ENCODE measurements at places on chromosomes 7 and 10.

DNA sequence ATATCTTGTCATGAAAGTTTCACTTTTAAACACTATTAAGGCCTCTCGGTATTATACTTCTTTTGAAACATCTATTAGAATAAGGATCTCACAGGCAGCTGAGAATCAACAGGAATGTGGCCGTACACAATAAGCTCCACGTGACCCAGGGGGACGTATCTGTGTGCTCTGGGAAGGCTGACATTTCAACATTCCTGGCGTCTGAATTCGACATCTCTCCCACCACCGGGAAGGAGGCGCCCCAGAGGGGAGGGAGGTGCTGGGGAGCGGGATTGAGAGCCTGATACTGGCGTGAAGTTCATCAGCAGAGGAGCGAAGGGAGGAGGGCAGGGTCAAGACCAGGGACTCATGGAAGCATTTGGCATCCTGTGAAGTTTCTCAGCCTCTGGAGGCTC, 401.3 kb downstream of the DNAJB6 start:
- DNase-seq: no peak

GRCh38 chr7:154287356-154287755, 235.2 kb downstream of the DPP6 start:
- DNase-seq: peak; percentile 30

- no peak for DNase-seq
Observed at GRCh38 chr10:45557275-45557905, 115.2 kb downstream of the ZFAND4 start.

DNA sequence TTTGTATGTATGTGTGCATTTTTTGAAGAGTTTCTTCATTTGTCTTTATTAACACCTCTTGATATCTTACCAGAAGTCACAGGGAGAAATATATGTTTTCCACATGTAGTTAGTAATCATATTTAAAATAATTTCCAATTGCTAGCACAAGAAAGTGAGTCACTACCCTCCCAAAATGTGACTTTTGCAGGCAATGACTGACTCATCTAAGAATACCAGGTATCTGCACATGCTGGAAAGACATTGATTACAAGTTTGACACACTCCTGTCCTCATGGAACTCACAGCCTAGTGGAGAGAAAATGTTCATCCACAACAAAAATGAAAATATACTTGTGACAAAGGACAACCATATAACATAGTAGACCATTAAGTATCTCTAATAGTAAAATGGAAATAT, 82.9 kb downstream of the SEMA3D start:
- DNase-seq: no peak

DNA sequence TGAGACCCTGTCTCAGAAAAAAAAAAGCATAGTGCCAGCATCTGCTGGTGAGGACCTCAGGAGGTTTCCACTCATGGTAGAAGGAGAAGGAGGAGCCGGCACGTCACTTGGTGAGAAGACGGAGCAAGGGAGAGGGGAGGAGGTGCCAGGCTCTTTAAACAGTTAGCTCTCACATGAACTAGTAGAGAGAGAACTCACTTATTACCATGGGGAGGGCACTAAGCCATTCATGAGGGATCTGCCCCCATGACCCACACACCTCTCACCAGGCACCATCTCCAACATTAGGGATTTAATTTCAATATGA, 62.9 kb upstream of the VKORC1L1 start:
- DNase-seq: no peak

DNA sequence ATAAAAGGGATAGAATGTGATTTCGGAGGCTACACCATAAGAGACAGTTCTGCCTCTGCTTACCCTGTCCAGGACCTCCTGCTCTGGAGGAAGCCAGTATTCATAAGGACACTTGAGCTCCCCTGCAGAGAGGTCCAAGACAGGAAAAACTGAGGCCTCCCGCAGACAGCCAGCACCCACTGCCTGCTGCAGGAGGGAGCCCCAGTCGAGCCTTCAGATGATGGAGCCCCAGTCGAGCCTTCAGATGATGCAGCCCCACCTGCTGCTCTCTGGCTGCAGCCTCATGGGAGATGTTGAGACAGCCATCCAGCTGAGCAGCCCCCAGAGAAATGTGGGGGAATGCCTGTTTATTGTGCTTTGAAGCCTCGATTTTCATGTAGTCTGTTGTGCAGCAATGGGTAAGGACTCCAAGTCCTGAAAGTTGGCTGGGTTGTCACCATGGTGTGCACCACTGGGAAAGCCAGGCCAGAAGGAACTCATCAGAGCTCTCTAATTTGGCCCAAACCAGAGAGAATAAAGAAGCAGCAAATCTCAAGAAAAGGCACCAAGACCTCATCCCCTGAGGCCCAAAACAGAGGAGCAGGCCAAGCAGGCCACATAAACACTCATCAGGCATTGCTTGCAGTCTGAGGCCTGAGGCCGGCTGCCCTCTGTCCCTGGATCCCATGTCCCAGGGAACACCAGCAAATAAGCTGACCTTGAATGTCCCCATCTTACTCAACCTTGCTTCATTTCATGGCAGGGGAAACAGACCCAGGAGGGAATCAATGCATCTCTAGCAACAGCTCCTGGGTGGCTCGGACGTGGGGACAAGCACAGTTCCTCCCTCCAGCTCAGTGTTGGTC, 30.9 kb downstream of the CALML5 start:
- DNase-seq: no peak

GRCh38 chr7:10956528-10956927, 17.1 kb upstream of the PHF14 start:
- DNase-seq: no peak

- no peak for DNase-seq
Observed at GRCh38 chr10:93921338-93921737, 27.6 kb downstream of the SLC35G1 start.

- DNase-seq: no peak
Observed at GRCh38 chr10:92857904-92858514, 9.7 kb downstream of the EXOC6 start.

DNA sequence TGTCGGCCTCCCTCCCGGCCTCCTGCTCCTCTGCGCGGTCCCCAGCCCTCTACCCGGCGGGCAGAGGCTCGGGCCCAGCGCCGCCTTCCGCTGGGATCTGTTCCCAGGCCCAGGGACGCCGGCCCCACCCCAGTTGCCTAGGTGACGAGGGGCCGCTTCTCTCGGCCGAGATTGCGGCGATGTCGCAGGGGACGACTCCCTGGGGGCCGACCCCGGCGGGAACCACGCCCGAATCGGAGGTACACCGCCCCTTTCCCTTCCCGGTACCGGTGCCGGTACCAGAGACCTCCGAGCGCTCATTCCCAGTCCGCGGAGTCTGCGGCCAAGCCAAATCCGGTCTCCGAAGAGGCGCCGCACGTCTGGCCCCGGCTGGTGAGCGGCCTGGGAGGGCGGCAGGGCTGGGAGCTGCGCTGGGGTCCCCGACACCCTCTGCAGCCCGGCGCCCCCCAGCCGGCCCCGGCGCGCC, at the start of gene CABCOCO1:
TSS of gene CABCOCO1 (plus strand) at position 136 of the 466 bp plus-strand sequence. CDS start at position 180, 44 bp downstream.
- DNase-seq: peak; percentile 82

DNA sequence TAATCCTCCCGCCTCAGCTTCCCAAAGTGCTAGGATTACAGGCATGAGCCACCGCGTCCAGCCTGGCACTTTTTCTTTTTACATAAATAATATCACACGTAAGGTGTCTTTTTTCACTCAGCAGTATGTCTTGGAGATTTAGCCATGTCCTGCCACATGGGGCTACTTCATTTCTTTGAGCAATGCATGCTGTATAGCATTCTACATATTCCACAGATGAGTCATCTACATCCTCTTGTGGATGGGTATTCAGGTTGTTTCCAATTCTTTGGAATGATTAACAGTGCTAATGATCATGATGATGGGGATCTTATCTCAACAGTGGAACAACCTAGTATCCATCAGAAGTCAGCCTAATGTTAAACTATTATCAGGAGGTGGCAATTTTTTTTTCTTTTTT, 50.8 kb downstream of the ZNF503 start:
- no peak for DNase-seq

- DNase-seq: no peak
Observed at GRCh38 chr7:70068531-70068930, 470.3 kb downstream of the AUTS2 start.

DNA sequence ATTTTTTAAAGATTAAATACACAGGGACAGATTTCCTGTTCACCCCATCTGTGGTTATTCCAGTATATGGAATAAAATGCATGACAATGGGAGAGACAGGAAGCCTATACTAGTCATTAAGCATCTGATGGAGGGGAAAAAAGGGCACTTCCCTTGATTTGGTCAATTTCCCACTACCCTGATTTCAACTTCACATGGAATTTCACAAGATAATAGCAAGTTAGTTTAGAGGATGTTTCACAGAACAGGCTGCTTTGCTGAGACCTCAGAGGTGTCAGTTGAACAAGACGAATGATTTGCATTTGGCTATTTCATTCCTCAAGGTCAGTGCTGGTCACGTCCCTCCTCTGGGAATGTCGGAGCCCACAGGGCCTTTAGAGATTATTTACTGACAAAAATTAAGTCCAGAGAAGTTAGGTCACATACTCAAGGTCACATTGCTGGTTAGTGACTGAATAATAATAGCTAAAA, 4.7 kb upstream of the ITPRIP start:
- DNase-seq: no peak

DNA sequence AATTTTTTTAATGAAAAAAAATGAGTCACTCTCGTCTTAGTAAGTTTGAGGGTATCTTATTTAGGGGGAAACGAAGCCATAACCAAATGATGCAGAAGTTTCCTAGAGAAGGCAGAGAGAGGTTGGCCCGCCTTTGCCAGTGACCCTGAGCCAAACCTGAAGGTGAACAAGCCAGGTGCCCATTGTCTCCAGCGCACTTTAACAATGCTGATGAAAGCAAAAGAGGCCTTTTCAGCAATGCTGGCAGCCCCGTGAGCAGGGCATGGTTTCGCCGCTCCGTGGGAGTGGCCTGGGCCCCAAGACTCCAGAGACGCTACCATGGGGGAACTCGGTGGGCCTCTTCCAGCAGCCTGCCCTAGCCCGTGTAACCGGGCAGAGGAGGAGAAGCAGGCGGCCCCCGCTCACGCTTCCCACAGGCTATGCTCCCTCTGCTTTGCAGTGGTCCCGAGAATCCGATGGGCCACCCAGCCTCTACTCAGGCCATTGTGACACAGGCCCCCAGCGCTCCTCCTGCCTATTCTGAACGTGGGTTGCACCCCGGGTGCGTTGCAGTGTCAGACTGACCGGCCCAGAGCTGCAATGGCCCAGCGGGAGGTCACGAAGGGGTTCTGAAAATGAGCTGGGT, 14.0 kb upstream of the UNCX start:
- no peak for DNase-seq

DNA sequence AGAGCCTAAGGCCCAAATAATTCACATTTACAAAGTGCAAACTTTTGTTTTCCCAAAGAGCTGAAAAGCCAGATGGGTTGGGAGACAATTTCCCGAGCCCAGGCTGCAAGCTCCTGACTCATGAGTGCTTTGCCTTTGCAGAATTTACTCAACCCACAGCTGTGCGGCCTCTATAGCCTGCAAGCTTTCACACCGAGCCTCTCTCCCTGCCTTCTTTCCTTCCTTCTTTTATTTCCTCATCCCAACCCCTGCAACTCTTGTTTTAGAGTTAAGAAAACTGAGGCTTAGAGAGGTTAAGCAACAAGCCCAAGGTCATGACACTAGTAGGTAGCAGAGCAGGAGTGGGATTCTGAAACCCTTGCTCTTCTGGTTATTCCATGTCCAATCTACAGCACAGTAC, 203.0 kb upstream of the GPR26 start:
- DNase-seq: no peak

DNA sequence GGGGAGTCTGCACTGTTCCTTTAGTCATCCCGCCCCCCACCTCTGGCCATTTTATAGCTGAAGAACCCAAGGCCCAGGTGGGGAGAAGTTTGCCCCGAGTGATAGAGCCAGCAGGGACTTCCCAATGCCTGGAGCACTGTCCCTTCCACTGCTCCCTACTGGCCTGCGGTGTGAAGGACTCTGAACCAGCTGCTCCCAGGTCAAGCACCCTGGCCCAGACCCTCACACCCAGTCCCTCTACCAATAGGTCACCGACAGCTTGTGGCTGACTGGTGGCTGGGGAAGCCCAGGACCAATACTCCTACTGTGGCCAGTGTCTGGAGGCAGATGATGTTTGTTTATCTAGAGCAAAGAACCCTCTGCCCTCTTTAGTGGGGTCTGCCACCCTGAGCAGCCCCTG, 167.9 kb downstream of the LCOR start:
- no peak for DNase-seq

GRCh38 chr10:58892031-58892531, 284.4 kb upstream of the PHYHIPL start:
- DNase-seq: peak; percentile 3

All from midbrain (tissue), 1 donor.